T-helper 17 cell (primary cell): ENCODE measurements at places on chromosomes 12 and 14. TPM values are rescaled to one million over a fixed set of nuclear protein-coding genes. Genes with fewer than 3 reads are reported as not detected.

DNA sequence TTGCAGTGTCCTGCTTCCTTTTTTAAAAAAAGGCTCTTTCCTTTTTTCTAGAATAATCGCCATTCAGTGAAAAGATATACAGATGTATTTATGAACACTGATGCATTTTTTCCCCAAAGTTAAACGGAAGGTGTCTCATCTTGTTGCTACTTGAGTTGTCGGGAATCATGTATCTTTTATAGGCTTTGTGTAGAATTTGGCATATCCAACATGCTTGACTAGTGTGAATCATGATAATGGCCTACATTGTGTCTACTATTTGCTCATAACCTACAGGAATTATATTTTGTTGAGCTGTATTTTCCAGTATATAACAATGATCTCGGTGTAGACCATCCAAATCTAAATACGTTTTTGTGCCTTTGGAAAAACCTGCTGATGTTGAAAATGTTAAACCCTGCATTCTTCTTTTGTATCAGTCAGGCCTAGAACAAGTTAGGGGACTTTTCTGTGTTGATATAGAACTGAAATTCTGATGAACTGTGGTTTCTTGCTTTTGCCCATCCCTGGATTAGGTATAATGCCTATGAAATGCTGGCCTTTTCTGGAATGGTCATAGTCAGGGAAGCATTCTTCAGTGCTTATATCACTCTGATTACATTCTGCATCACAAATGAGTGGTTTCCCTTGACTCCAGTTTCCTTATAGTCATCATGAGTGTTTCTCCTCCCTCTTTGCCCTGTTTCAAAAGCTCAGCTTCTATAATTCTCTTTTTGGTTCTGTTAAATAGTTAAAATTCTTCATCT lies 10.8 kb downstream of the BMAL2 start:
- H3K36me3 ChIP-seq = no peaks in the 10 kb centered on the region
- peaks cover 4% of the 10 kb centered on the region for H3K27me3 ChIP-seq
- H3K27ac ChIP-seq = no peak overlapping the region
- DNase-seq = no peak

- peak overlapping the region; percentile 100 for H3K27ac ChIP-seq
- H3K27me3 ChIP-seq = no peaks in the 10 kb centered on the region
- DNase-seq = no peak
- peaks cover 3% of the 10 kb centered on the region for H3K36me3 ChIP-seq
- peaks cover 87% of the 10 kb centered on the region for H3K4me1 ChIP-seq
Measured at GRCh38 chr14:91376547-91377477, 40.8 kb downstream of the CCDC88C start.

DNA sequence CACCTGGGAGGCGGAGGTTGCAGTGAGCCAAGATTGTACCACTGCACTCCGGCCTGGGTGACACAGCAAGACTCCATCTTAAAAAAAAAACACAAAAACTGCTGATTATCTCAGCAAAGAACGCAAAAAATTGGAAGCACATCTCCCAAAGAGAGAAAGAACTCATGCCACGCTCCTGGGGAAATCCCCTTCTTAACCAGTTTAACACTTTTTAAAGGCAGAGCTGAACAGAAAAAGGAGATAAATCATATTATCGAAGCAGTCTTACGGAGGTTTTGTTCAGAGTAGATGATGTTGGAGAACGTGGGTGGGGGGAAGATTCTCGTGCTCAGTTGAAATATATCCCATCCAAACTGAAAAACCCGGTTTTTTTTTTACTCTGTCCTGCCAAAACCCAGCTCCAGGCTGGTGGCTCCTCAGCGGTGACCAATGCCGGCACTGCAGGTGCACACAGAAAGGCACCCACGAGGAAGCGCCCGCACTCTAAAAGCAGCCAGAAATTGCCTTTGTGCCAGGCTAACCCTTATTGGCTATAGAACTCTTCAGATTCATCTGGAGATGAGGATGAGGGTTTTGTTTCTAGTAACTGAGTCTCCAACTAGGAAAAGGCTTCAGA lies 100.2 kb upstream of the PARP11 start:
- no peaks in the 10 kb centered on the region for H3K27me3 ChIP-seq
- H3K36me3 ChIP-seq = peaks cover 3% of the 10 kb centered on the region
- no peak for DNase-seq

DNA sequence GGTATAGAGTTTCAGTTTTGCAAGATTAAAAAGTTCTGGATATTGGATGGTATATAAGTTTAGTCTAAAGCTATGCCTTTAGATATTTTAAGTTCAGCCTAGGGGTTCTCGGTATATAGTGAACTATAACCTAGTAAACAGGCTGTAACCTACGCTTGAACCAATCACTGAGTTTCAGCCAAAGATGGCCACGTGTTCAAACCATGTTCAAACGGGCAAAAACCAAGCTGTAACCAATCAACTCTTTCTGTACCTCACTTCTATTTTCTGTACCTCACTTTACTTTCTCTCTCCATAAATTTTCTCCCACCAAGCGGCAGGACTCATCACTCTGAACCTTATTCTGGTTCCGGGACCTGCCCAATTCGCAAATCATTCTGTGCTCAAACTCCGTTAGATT lies 1.4 kb downstream of the TMBIM4 start:
- peaks cover 40% of the 10 kb centered on the region for H3K4me1 ChIP-seq
- no peaks in the 10 kb centered on the region for H3K27me3 ChIP-seq
- H3K27ac ChIP-seq = peak overlapping the region; percentile 96
- H3K36me3 ChIP-seq = no peaks in the 10 kb centered on the region
- H3K4me3 ChIP-seq = peak overlapping the region; percentile 95

The COA8 gene
- total RNA-seq = 19.4 TPM

The ENTPD5 gene
- 8.3 TPM for total RNA-seq

DNA sequence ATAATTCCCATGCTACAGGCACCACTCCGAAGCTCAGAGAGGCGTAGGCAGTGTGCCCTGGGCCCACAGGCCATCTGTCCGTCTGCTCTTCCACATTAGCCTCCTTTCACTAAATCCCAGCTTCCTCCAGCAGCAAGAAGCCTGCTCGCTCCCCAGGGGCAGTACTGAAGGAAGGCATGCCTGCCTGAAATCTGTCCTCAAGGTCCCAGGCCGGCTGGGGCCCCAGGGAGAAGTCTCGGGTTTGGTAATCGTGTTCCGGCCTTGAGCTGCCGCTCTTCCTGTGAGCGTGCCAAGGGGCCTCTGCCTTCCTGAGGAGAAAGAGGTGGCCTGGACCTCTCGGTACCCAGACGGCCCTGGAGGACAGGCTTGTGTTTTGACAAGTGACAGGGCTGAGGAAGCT lies 15.2 kb upstream of the DLK1 start:
- no peak for DNase-seq
- H3K27ac ChIP-seq = no peak overlapping the region
- H3K27me3 ChIP-seq = peaks cover 33% of the 10 kb centered on the region
- peaks cover 12% of the 10 kb centered on the region for H3K4me1 ChIP-seq
- peaks cover 2% of the 10 kb centered on the region for H3K36me3 ChIP-seq
- H3K4me3 ChIP-seq = no peak overlapping the region

GRCh38 chr14:96065661-96066459 lies 26.7 kb downstream of the C14orf132 start:
- DNase-seq = no peak
- H3K36me3 ChIP-seq = no peaks in the 10 kb centered on the region
- no peak overlapping the region for H3K4me3 ChIP-seq

GRCh38 chr14:75011356-75011994 lies 8.8 kb downstream of the EIF2B2 start:
- H3K27ac ChIP-seq = peak overlapping the region; percentile 65
- DNase-seq = no peak
- no peak overlapping the region for H3K4me3 ChIP-seq
- H3K4me1 ChIP-seq = peaks cover 17% of the 10 kb centered on the region
- no peaks in the 10 kb centered on the region for H3K27me3 ChIP-seq

DNA sequence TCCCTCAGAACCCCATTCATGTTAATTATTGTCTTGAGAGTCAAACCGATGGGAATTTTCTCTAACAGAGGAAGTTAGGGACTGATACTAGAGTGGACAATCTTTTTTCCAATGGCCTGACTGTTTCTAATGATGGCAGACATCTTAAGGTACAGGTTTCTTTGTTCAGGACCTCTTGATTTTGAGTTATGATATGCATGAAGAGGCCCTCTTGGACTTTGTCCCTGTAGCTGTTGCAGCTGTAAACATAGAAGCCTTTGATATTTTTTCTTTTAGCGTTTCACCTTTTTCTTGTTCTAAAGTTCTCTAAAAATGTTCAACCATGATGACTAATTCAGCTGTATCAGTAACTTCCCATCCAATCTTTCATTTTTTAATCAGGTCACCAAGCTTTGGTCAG lies 53.0 kb downstream of the LGR5 start:
- H3K4me3 ChIP-seq = no peak overlapping the region
- peaks cover 2% of the 10 kb centered on the region for H3K36me3 ChIP-seq
- H3K27me3 ChIP-seq = peaks cover 8% of the 10 kb centered on the region
- H3K4me1 ChIP-seq = no peaks in the 10 kb centered on the region
- no peak overlapping the region for H3K27ac ChIP-seq
- DNase-seq = no peak

The IL22 gene
- 5.6 TPM for total RNA-seq

GRCh38 chr12:2251526-2252209 lies 198.9 kb downstream of the CACNA1C start:
- H3K36me3 ChIP-seq = peaks cover 4% of the 10 kb centered on the region
- no peak for DNase-seq
- peaks cover 39% of the 10 kb centered on the region for H3K27me3 ChIP-seq
- H3K27ac ChIP-seq = no peak overlapping the region
- H3K4me1 ChIP-seq = no peaks in the 10 kb centered on the region

- no peaks in the 10 kb centered on the region for H3K27me3 ChIP-seq
- no peaks in the 10 kb centered on the region for H3K36me3 ChIP-seq
- peak overlapping the region; percentile 78 for H3K4me3 ChIP-seq
- H3K27ac ChIP-seq = peak overlapping the region; percentile 69
Measured at GRCh38 chr14:104800015-104800770, 708 bp upstream of the ZBTB42 start.

DNA sequence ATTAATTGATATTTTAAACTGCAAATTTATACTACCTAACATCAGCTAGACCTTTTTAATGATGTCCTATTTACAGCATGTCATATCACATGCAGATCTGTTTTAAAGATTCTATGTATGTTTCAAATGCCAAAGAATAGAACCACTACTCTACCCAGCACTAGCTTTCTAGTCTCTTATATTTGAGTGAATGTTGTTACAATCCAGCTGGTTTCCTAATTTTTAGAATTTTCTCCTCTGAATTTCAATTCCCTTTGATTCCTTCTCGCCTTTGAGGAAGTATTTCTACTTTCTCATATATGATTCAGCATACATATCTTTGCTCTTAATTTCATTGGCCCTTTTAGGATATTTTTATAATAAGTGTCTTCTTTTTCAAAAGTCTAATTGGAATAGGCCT lies 841.9 kb downstream of the TMTC2 start:
- H3K36me3 ChIP-seq = no peaks in the 10 kb centered on the region
- no peaks in the 10 kb centered on the region for H3K27me3 ChIP-seq
- DNase-seq = no peak
- H3K4me1 ChIP-seq = no peaks in the 10 kb centered on the region
- H3K4me3 ChIP-seq = no peak overlapping the region
